ENCODE measurements at places on chromosomes 11 and 22.

DNA sequence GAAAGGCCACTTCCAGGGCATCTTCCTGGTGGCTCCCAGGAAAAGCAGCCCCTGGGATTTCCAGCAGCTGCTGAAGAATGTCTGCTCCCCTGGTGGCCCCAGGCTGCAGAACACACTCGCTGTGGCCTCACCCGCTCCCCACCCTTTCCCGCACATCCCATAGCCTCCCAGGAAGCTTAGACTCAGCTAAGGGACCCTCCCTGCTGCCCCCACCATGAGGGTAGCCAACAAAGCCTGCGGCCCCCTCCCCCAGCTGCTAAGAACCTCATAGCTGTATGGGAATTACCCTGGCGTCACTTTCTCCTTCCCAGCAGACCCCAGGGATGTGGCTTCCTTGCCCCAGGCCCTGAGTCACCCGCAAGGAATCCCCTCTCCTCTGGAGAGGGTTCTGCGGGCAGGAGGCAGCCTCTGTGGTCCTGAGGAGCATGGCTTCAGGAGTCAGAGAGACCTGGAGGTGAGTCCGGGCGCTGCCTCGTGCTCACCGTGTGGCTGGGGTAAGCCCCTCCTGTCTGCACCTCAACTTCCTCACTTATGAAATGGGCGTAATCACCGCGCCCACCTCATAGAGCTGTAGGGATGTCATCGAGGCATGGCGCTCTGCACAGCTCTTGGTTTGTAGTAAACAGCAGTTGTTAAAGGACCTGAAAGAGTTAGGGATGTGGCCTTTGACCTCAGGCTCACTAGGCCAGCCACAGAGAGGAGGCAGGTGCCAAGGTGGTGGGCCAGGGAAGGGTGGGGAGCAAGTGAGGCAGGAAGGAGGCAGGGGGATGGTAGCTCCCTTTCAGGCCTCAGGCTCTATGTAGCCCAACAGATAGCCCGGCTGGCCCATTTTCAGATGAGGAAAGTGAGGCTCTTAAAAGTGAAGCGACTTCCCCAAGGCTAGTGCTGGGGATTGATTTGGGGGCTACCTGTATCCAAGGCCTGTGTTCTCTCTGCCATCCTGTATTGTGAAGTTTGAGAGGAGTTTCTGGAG is 71.2 kb downstream of the LRRC32 start:
- no peak for DNase-seq

GRCh38 chr11:93209466-93209865 is 11.7 kb upstream of the SLC36A4 start:
- DNase-seq, result no peak

DNA sequence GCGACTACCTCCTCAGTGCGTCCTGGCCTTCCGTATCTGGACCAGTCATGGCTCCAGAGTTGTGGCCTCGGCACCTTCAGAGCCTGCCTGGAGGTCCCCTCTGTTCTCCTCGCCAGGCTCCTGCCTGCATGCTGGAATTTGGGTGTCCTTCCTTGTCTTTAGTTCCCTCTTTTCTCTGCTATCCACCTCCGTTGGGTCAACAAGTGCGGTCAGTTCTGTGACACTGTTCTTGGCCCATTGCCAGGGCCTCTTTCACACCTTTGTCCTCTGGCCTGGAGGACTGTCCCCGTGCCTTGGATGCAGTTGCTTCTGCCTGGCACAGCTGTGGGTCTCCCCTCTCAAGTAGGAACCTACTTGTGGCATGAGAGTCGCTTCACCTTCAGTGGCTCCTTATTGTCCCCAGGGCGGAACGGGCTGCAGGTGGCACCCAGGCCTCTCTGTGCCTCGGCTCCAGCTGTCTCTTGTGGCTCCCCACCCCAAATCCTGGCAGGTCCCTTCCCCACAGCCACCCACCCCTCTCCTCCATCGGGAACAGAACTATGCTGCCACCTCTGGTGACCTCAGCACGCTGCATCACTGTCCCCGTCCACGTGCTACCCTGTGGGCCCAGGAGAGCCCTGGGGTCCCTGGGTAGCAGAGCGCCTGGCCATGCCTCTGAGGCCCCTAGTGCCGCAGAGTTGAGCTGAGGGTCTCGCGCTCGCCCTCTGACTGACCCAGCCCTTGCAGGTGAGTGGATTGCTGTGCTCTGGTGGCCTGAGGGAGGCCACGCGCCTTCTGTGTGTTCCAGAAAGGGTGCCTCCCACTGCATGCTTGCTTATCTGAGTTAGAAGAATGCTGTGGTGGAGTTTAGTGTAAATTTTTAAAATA is 4.7 kb downstream of the DGCR8 start:
- peak; percentile 41 for DNase-seq

- DNase-seq, result no peak
Observed at GRCh38 chr11:11320825-11321224, 32.2 kb downstream of the CSNK2A3 start.

DNA sequence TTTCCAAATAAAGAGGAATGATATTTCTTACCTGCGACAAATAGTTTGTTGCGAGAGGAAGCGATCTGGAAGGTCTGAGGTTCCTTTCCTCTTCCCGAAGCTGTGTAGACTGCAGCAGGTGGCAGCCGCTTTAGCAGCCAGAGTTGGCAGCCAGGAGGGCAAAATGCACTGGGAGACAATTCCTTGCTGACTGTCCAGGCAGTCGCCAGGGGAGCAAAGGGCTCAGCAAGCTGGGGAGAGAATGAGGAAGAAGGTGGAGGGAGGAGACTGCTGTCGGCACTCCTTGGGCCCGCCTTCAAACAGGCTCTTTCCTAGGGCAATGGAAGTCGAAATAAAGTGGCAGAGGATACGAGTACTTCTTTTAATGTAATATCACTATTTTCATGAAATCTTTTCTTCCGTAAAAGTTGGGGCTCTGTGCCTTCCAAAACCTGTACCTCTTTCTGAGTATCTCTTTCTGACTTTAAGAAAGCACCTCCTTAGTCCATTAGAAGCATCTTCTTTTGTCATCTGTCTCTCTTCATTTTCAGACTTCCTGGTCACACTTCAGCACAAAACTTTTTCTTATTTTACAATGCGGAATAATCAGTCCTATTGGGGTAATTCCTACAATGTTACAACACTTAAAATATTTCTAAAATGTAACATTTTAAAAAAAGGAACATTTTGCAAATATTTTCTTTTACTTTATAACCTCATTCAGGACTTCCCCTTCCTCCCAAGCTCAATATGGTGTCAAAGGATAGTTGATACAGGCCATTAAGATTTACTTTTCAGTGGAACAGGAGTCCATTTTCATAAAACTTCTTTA is at the start of gene IL18:
Gene IL18 (minus strand): TSS at position 220 of the 811 bp plus-strand sequence. CDS start 9,041 bp downstream, outside the sequence.
- DNase-seq, result no peak

DNA sequence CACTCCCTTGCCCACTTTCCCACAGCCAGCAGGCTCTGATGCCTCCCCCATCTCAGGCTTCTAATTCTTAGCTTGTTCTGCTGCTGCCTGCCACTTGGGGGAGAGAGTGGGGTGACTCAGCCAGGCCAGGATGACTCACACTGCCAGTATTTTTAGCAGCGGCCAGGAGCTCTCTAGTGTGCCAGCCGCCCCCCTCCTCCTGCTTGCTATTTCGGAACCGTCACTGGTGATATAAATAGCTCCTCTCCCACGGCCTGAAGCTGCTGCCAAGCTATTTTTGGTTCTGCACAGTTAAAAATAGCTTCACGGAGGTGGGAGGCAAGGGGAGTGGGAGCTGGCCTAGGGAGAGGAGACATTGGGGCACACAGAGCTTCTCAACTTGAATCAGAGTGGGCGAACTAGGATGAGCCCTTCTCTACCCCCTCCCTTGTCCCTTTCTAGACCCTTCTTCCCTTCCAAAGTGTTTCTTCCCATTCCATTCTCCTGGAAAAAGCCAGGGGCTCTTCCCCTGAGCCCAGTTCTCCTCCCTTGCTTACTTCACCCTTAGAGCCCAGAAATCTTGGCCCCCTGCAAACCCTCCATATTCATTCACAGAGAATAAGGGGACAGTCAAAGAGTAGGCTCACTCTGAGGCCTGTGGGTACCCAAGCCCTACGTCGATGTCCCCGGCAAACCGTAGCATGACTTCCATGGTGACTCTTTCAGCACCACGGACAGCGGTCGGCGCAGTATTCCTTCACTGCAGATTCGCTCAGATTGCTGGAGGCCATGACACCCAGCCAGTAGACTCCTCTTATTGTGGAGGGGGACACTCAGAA is 2.5 kb upstream of the NPAS4 start:
- peak; percentile 64 for DNase-seq

DNA sequence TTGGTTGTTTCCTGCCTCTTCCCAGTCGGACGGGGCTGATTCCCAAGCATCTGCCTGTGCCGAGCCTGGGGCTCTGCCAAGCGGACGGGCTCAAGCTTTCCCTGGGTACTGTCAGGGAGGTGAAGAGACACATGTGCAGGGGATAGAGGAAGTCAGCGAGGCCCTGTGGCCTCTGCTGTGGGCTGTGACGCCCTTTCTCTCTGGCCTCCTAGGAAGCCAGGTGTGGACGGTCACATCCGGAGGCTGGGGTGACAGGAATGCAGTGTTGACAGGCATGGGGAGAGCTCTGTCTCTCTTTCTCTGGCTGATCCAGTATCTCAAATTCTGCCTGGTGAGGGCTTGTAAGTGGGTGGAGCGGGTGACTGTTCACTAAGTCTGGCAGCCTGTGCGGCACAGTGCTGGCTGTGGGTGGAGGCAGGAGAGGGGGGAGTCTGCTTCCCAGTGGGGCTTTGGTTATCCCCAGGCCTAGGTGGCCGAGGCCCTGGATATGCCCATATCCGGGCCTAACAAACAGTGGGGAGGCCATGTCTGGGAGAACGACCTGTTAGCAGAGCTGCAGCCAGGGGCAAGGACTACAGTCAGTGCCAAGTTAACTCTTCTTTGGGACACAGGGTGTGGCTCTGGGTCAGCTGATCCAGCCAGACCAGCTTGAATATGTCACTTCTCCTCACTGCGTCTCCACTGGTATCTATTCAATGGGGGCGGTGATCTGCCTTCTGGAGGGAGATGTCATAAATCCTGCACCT is 1.9 kb downstream of the KCTD17 start:
- DNase-seq, result no peak

DNA sequence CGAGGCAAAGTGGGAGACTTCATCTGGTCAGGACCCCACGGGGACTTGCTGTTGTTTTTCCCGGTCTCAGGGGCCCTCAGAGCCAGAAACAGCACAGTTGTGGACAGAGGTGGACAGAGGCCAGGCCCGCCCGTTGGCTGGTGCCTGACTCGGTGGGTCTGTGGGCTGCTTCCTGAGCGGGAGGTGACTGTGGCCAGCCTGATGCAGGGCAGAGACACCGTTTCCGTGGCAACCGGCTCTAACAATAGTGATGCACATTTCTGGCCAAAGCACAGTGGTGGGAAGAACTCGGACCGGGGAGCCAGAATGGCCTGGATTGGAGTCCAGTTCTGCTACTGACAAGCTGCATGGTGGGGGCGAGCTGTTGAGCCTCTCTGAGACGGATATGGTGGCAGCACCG is 58.7 kb upstream of the ATXN10 start:
- DNase-seq, result no peak
